ENCODE measurements at places on chromosomes 12 and 14.
A peak's percentile ranks its signal among the peaks of the same experiment; 100 is the strongest.

DNA sequence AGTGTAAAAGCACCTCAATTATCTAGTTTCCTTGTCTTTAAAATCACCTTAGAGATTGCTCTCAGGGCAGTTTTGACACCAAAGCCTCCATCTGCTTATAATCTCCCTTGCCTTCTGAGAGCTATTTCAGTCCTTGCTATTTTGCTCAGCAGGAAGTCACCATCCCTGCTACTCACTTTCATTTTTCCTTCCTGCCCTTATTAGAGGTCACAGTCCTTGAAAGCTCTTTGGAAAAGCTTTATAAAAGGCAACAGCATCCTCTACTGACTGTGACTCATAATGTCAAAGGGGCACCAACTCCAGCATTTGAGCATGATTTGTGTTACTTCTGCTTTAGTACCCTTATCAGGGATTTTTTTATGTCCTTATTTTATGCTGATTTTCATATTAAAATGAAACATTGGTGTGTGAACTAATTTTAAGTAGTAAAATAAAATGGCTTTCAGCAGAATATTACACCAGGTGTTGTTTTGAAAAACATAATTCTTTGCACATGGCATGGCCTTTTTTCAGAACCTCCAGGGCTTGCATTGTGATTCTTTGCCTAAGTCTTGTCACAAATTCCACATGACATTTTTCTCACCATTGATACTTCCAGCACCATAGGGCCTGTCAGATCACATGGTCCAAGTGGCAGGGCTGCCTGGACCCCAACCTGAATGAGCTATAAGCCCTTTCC, 213.0 kb downstream of the ADAMTS20 start:
- DNase-seq: no peak

DNA sequence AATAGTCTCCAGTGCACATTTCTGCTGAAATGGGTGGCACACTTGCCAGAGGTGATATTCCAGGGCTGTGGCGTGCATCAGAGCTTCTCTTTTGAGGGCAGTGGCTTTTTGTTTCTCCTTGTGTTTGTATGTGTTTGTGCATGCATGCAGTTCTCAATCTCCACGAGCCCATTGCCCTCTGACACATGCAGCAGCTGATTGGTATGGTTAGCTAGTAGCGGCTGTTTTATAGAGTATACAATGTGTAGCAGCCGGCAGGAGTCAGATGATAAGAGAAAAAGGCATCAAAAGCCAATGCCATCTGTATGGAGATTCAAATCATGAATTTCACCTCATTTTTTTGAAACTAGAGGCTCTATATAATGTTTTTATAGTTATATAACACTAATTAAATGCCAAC, 616.9 kb upstream of the STXBP6 start:
- DNase-seq: no peak

DNA sequence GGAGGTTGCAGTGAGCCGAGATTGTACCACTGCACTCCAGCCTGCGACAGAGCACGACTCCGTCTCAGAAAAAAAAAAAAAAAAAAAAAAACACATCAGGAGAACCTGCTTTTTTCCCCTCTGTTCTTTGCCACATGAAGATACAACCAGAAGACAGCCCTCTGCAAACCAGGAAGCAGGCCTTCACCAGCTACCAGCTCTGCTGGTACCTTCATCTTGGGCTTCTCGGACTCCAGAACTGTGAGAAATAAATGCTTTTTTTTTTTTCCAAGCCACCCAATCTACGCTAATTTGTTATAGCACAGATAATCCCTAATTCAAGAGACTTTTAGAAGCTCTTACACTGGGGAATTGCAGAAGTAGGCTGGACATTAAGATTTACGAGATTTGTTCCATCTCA, 121.2 kb downstream of the GARIN6 start:
- DNase-seq: no peak

GRCh38 chr12:106897981-106898901, 57.5 kb upstream of the TMEM263 start:
- DNase-seq: no peak

DNA sequence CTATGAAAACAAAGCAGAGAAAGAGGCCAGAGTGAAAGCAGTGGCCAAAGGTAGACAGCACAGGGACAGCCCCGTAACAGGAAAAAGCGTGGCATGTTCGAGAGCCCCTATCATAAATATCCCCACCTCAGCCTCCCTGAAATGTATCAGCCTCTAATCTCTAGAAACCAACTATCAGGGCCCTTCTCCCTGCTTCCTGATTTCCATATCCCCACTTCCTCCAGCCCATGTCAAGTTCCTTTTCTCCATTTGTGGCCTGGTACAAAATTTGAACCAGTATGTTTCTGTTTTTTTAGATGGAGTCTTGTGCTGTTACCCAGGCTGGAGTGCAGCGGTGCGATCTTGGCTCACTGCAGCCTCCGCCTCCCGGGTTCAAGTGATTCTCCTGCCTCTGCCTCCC, 16.9 kb downstream of the DEPDC4 start:
- DNase-seq: no peak

GRCh38 chr12:50739611-50740010, 24.3 kb upstream of the ATF1 start:
- no peak for DNase-seq

GRCh38 chr14:93056840-93057585, 58.7 kb downstream of the ITPK1 start:
- DNase-seq: no peak

GRCh38 chr12:58295268-58295667, 353.9 kb downstream of the ATP23 start:
- no peak for DNase-seq

DNA sequence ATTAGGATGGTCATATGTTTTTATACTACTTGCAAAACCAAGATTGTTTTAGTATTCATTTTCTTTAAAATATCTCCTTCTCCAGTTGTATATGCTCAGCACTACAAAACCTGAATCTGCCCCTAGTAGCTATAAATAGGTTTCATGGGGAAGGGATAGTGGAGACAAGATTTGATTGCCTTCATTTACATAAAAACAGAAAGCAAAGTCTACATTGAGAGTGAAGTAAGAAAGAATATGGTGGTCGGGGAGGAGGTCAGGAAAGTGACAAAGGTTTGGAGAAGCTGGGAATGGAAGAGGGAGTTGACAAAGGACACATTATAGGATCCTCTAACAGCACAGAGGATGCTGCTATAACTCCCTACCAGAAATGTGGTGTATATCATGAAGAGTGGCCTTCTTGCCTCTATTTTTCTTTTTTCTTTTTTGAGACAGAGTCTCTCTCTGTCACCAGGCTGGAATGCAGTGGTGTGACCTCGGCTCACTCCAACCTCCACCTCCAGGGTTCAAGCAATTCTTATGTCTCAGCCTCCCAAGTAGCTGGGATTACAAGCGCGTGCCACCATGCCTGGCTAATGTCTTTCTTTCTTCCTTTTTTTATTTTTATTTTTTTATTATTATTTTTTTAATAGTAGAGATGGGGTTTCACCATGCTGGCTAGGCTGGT, 6.6 kb upstream of the LRP6 start:
- no peak for DNase-seq

GRCh38 chr14:98580131-98580678, 691.8 kb downstream of the BCL11B start:
- no peak for DNase-seq

- no peak for DNase-seq
These were observed 17.1 kb downstream of the ACTN1 start for GRCh38 chr14:68961781-68962584.

DNA sequence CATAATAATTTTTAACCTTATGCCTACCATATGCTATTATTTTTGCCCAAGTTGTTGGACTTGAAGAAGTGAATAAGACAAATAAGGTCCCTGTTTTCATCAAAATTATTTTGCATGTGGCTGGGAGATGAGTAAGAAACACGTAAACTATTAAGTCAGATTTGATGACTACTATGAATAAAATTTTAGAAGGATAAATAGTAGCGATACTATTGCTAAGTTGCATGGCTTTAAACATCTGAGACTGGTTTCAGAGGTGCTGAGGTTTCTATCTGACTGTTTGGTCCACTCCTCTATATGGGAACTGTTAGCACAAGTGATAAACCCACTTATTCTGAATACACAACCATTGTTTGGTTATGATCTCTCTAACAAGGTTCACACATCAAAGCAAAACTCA, 674.3 kb upstream of the MDGA2 start:
- no peak for DNase-seq

GRCh38 chr12:119546340-119546739, 47.2 kb upstream of the TMEM233 start:
- no peak for DNase-seq

- no peak for DNase-seq
These were observed 56.2 kb downstream of the ARL6IP4 start for GRCh38 chr12:123036466-123037285.

GRCh38 chr14:24258119-24258518, 4.9 kb downstream of the TGM1 start:
- DNase-seq: no peak

DNA sequence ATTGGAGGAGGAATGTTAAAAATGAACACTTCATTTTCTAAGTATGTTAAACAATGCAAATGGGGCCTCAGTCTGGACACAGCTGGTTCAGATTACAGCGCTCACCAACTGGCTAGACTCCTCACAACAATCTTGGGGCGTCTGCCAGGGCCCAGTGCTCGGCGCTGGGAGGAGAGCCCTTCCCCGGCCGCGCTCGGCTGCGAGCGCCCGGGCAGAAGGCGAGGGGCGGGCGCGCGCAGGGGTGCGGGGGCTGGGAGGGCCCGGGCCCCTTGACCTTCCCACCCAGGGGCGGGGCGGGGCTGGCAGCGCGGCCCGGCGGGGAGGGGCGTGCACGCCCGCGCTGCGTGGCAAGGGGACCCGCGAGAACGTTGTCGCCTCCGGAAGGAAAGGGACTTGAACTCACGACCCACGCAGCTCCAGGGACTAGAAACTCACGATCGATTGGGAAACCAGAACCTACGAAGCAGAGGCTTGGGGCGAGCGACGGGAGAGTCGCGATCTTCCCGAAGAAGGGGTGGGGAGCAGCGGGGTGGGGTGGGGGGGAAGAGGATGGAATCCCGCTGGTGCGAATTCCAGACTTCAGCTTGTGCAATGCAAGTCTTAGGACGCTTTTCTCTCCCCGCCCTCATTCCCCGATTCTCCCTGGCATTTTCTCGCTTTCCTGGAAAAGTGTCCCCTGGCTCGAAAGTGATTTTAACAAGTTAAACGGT, at the start of gene FBLN5:
TSS of gene FBLN5 (minus strand) at position 220 of the 710 bp plus-strand sequence. CDS start 465 bp downstream, outside the sequence.
- DNase-seq: no peak

GRCh38 chr14:52068615-52069306, at the start of gene NID2:
Gene NID2 (minus strand): TSS chr14:52069059. CDS start chr14:52068994, 65 bp downstream.
- peak; percentile 35 for DNase-seq

DNA sequence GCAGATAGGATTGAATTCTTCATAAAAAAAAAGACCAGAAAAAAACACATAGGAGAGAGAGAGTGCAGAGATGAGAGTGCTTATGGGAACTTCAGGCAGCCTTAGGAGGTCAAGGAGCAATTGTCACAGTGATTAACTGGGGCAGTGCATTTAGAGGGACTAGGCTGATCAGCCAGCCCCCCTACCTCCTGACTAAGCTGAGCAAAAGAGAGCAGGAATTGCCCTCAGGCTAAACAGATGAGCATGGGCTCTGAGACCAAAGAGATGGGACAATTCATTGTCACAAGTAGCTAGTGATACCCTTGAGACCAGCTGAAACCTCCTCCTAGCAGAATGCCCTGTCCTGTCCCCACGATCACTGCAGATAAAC, 124.0 kb downstream of the BTG1 start:
- no peak for DNase-seq

GRCh38 chr12:24256684-24257083, 307.2 kb upstream of the SOX5 start:
- no peak for DNase-seq

- no peak for DNase-seq
These were observed 302.8 kb downstream of the FSCB start for GRCh38 chr14:44204061-44204835.

DNA sequence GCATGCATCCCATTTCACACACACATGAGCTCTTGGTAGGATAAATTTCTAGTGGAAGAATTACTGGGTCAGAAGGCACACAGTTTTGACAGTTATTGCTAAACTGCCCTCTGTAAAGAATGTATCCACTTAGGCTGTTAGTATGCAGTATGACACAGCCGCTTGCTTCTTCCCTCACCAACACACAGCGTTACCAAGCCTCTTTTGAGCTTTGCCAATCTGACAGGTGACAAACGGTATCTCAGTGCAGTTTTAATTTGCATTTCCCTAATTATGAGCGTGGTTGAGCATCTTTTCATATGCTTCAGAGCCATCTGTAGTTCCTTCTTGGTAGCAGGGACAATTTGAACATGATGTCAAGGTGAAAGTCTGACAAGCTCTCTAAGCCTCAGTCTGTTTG, 42.9 kb downstream of the HRK start:
- DNase-seq: no peak

GRCh38 chr12:51254536-51254935, 15.7 kb downstream of the SMAGP start:
- DNase-seq: no peak

All from CD4-positive, alpha-beta T cell treated with Interleukin-4 for 4 hours (primary cell).